ENCODE measurements at places on chromosomes 4 and X.
A peak's percentile ranks its signal among the peaks of the same experiment; 100 is the strongest.

- no peak for DNase-seq
Observed at GRCh38 chrX:14718403-14718802, 154.5 kb downstream of the FANCB start.

- peak; percentile 8 for DNase-seq
Observed at GRCh38 chr4:56427179-56427578, 8.2 kb downstream of the PPAT start.

DNA sequence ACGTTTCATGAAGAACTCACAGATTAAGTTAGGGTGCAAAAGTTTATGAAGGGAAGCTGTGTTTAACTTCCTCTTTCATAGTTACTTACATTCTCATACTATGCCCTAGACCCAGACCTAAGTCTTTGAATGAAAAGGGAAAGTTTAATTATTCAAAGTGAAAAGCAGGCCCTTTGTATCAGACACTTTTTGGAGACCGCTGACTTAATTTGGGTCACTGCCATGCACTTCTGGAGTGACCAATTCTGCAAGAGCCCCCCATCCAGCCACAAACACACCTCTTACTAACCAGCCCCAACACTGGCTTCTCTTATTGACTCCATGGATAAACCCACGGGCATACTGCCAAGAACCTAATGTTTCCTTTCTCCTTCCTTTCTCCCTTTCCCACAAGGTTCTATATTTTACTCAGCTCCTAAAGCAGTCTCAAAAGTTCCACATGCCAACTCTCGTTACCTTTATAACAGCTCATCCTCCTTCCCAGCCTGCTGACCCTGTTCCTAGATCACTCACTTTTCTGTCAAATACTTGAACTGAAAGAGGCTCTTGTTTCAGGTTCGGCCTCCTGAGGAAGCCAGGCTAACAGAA is 34.5 kb downstream of the ABCE1 start:
- no peak for DNase-seq

GRCh38 chr4:104749062-104749461 is 254.4 kb upstream of the CXXC4 start:
- DNase-seq = no peak

DNA sequence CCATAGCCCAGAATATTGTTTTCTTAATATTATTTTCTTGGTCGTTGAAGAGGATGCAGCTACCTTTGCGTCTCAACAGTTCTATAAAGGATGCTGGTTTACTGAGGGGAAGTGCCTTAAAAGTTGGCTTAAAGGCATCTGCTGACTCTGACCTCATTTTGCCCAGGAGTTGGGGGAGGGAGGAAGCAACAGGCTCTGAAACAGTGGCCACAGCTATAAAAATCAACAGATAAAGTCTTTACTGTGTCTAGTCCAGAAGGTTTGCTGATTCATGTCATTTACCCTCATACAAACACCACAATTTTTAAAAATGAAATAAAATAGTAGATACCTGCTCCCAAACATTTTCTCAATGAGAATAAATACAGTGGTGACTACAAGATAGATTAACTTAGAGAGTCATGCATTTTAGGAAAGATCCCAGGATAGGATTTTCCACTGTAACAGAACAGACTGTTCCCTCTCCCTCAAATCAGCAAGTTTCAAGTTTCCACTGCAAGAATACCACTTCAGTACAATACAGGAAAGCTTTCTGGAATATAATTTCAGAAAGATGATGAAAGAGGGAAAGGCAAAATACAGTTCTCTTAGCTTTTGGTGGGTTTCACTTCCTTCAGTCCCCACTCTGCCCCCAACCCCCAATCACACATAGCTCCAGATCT is 1.9 kb downstream of the PHKA1 start:
- DNase-seq = peak; percentile 59

GRCh38 chr4:110287130-110287529 is 88.7 kb upstream of the ELOVL6 start:
- DNase-seq = no peak

GRCh38 chr4:107987916-107988762 is 1.6 kb upstream of the HADH start:
- peak; percentile 28 for DNase-seq

GRCh38 chrX:9609987-9610386 is 145.1 kb downstream of the TBL1X start:
- DNase-seq = no peak

- DNase-seq = no peak
Observed at GRCh38 chr4:139028191-139028661, 12.6 kb downstream of the NOCT start.

DNA sequence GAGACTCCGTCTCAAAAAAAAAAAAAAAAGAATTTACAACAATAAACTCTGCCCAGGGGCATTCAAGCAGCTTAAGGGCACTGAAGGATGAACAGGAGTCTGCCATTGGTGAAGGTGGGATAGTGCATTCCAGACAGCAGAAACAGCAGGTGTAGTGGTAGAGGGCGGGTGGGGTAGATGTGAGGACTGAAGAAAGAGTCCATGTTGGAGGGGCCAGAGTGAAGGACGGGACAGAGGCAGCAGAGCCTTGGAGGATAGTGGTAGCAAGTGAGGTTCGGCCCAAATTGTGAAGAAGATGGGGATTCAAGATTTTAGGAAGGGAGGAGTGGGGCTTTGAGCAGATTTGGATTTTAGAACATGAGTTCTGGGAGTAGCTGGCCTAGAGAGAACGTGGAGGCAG is 75.7 kb downstream of the MED28 start:
- no peak for DNase-seq

- DNase-seq = no peak
Observed at GRCh38 chr4:71232056-71232430, 106.8 kb upstream of the SLC4A4 start.

GRCh38 chrX:8864161-8864560 is 63.0 kb upstream of the FAM9A start:
- DNase-seq = no peak

DNA sequence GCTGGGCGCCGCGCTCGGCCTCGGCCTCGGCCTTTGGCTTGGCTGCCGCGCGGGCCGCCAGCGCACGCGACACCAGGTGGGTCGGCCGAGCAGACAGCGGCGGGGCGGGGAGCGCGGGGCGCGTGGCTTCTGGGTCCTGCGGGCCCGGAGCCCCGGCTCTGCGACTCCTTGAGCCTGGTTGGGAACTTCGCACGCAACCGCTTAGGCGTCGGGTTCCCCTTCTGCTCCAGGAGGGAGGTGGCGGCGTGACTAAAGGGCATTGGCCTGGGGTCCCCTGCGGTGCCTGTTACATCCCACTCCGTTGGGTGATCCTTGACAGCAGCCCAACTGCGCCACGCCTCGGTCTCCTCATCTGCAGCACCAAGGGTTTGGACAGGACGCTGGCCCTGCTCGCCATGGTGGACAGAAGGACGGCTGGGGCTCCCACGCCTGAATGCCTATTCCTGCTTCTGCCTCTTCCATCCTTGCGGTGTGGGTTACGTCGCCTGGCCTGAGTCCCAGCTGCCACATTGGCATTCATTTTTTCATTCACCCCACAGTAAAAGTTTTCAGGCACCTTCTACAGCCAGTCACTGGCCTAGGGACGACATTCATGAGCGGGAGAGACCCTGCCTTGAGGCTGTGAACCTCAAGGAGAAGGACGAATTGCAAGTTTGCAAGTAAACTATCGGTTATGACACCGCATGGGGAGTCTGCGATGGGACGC is 631 bp downstream of the EVC start:
- no peak for DNase-seq

- DNase-seq = no peak
Observed at GRCh38 chrX:124488412-124489161, 142.2 kb downstream of the SH2D1A start.

DNA sequence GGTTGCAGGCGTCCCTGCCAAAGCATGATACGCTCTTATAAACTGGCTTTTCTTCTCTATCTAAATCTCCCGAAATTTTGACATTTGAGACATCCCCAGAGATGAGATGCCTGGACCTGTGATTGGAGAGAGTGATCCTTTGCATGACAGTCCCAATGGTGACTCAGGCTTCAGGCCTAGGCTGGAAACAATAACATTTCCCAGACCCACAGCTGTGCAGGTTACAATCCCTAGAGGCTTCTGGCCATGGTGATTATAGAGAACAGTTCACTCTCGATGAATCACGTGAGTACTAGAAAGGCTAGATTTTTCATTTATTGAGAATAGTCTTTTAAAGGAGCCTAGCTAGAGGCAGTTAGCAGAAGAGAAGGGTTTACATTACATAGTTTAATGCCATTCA is 75.9 kb downstream of the SPATA18 start:
- no peak for DNase-seq

DNA sequence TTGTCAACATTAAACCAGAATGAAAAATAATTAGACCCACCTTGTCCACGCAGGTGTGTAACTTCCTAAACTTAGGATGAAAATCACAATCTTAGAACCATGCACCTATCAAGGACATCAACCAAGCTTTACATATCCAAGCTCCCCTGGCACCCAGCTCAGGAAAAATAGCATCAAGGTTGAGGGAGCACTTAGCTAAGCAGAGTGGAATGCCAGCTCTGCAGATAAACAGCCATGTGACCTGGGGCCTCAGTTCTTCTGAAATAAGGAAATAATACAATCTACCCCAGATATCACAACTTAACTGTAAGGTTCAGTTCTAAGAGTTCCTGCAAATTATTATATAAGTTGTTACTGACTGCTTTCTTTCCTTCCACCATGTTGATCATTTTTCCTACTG is 64.7 kb downstream of the DHX15 start:
- no peak for DNase-seq

DNA sequence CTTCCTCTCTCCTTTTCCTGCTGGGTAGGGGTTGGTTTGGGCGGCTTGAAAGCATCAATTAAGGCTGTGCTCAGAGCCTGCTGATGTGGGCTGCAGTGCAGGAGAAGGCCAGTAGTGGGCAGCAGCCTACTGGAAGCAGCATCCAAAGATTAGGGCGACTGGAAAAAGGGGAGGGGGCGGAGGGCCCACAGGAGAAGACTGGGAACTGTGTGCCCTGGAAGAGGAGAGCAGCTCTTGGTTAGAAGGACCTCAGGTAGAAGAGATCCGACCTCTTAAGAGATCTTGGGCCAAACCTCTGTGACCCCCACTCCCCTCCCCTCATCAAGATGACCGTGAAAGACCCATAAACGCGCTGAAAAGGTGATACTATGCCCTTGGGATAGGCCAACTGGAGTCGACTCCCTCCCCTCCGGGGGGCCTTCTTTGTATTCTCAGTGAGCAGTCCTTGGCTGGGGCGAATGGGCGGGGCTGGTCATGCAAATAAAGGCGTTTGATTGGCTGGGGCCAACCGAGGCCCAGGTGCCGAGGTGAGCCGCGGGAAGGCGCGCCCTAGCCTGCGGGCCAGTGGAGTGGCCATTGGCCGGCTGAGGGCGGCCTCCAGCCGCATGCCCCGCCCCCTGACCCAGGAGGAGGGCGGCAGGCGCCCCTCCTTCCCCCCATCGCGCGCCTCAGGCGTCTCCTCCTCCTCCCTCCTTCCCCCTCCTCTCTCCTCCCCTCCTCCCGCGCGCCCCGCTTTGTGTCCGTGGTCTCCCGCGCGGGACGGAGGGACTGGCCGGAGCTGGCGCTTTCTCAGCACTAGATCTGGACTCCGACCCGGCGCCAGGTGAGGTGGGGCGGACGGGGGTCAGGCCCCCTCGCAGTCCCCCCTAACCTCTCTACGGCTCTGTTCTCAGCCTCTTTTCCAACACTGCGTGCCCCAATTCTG is 10.1 kb downstream of the DLG3 start:
- DNase-seq = peak; percentile 9

GRCh38 chrX:17629519-17629918 is 107.8 kb upstream of the SCML1 start:
- no peak for DNase-seq
